Kidney (tissue), 22 donors: ENCODE measurements at places on chromosomes 1 and 21.
A peak's percentile ranks its signal among the peaks of the same experiment; 100 is the strongest.

- DNase-seq: peak; percentile 66
These were observed 4.9 kb downstream of the CROCC start for GRCh38 chr1:16926491-16927073.

- DNase-seq: no peak
These were observed 43.0 kb downstream of the TRIM11 start for GRCh38 chr1:228363686-228364067.

GRCh38 chr1:150622303-150622975 lies 7.0 kb downstream of the ENSA start:
- DNase-seq: no peak

DNA sequence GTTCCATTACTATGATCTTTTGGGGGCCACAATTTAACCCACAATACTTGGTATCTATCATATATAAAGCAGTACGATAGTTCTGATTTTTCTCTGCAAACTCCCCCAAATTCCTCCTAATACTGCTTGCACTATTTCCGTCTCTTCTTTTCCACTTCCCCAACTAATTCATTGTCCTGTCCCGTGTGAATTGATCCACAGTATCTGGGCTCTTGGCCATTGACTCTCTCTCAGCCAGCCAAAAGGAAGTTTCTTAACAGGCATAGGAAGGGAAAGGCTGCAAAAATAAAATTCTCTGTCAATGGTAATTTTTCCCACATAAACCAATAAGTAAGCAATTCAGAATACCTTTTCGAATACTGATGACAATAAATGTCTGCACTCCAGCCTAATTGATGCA lies 91.7 kb upstream of the DSCAM start:
- no peak for DNase-seq

DNA sequence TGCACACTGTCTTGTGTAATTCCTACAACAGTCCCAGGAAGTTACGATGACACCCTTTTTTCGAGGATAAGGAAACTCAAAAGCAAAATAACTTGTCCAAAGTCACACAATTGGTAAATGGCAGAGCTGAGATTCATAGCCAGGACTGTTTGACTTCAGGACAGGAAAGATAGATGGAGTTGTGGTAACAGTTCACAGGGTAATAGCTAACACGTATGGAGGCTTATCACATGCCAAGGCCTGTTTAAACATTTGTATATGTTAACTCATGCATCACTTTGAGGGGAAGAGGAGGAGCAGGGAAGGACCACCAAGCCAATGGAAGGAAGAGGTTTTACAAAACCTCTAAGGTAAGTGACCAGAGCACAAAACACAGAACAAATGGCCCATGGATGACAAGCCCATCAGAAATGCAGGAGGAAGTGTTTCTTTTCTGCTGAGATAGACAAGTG lies 2.8 kb downstream of the DHCR24 start:
- DNase-seq: no peak

DNA sequence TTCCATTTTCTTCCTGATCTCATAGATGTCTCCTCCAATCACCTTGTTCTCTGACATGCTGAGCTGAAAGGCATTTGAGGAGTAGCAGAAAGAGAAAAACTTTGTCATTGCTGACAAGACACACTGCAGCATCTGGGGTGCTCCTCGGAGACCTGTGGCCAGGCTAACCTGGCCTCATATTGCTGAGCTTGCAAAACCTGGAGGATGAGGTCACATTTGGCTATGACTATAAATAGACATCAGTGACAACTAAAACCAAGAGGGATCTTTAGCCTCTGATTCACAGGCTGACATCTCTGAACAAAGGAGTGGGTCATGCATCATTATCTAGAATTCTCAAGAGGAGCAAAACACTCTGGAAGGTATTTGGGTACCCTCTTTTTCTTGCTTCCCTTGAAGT lies 83.7 kb downstream of the PROX1 start:
- no peak for DNase-seq

- peak; percentile 46 for DNase-seq
These were observed 43.5 kb downstream of the OPRD1 start for GRCh38 chr1:28855469-28855951.

DNA sequence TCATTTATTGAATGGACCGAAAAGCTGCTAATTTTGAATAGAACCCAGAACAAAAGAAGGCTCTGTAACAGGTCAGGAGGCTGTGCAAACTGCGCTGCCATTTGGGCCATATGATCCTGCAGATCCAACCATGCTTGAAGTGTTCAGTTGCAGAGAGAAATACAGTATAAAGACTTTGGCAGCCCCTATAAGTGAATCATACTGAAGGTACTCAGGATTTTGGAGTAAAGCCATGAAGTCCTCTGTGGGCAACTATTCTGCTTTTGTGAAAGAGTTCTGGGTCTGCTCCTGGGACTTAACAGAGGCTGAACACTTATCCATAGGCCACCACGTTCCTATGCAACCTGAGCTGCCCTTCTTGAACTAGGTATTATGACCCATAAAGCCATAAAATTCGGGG lies 1613.6 kb upstream of the PRMT6 start:
- no peak for DNase-seq

- DNase-seq: no peak
These were observed 89.7 kb upstream of the HMCN1 start for GRCh38 chr1:185644531-185644930.

DNA sequence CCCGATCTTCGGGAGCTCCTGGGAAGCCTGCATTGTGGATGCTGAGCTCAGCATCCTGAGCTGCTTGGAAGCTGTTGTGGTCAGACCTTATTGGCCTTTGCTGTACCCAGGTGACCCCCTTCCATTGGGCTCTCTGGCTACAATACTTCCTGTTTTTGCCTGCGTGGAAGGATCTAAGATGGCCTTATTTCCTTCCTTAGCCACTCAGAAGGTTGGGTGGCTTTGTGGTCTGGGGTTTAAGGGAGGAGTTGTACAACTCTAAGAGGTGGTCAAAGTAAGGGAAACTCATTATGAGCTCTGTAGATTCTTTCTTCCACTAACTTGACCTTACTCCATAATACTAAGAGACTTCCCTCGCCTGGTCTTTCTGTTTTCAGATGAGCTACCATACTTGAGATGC lies 17.7 kb downstream of the PFKFB2 start:
- DNase-seq: no peak

DNA sequence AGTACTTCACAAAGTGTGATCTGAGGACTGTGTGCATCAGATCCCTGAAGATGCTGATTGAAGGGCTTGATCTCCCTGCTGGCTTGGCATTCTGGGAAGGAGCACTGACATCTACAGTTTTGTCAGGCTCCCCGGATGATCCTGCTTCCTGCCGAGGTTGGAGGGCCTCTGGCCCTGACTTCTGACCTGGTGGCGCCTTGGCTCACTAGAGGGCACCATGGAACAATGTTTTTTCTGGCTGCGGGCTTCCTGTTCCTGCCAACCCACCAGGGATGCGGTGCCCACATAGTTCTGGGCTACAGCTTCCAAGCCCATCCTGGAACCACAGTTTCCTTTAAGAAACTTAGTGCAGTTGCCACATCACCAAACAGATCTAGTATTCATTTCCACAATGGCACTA lies 38.8 kb upstream of the RASAL2 start:
- no peak for DNase-seq

GRCh38 chr1:95146637-95147036 lies 29.5 kb downstream of the TLCD4 start:
- DNase-seq: no peak

DNA sequence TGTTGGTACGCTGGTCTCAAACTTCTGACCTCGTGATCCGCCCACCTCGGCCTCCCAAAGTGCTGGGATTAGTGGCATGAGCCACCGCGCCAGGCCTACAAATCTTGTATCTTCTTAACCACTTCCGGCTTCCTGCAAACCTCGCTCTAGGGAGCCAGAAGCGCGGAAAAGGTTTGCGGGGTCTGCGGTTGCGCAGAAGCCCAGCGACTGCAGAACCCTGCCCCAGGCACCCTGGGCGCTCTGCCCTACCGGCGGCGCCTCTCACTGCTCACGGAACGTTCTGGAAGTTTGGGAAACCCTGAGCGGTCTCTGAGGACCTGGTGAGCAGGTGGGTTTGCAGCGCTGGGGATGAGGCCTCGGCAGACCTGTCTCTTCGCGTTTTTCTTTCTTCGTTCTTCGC lies at the start of gene C1orf146:
C1orf146 (plus strand) TSS at position 195 of the 400 bp plus-strand sequence. CDS start 13,506 bp downstream, outside the sequence.
- no peak for DNase-seq

GRCh38 chr1:169346036-169346589 lies 21.5 kb downstream of the NME7 start:
- no peak for DNase-seq

DNA sequence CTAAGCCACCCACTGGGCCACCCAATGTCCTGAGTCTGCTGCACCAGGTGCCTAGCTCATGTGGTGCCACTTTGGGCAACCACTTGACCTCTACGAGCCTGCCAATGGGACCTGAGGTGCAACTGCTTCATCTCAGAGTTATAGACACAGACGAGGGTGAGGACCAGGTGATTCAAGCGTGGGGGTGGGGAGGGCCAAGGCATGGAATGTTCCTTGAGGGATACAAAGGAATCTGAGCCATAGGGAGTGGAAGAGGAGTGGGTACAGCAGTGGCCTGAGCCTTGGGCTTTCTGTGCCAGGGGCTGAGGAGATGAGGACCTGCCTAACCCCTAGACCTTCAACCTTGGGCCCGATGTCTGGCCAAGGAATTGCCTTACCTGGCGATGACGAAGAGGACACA lies 209.1 kb downstream of the GRIK3 start:
- peak; percentile 15 for DNase-seq

GRCh38 chr1:115476616-115477015 lies 138.6 kb upstream of the NGF start:
- no peak for DNase-seq

DNA sequence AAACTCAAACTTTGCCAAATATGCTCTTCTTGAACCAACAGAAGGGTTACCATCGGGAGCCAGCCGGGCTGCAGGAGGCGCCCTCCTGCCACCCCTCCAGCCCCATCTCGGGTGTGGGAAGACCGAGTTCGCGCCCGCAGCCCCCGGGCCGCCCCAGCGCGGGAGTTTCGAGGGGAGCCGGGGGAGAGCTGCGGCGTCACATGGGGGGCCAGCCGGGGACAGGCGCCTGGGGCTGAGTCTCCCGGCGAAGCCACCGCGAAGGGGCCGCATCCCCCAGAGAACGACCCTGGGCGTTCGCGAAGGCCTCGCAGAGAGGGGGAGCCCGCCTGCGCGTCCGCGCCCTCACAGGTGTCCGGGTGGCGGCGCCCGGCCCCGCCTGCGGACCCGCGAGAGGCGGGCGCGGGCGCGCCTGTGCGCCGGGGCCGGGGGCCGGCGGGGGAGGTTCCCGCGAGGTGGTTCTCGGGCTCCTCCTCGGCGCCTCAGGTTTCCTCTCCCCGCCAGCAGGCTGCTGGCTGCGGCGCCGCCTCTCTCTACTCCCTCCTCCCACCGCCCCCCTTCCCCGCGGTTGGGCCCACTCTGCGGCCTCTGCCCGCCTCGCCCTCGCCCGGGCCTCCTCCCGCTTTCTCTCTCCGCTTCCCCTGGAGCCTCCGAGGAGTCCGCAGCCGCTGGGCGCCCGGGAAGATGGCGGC lies at the start of gene RAVER2:
RAVER2 (plus strand) TSS at position 584 of the 689 bp plus-strand sequence; CDS start at position 682, 98 bp downstream.
- peak; percentile 93 for DNase-seq

- peak; percentile 35 for DNase-seq
These were observed 107.7 kb upstream of the COL6A1 start for GRCh38 chr21:45873866-45874265.

DNA sequence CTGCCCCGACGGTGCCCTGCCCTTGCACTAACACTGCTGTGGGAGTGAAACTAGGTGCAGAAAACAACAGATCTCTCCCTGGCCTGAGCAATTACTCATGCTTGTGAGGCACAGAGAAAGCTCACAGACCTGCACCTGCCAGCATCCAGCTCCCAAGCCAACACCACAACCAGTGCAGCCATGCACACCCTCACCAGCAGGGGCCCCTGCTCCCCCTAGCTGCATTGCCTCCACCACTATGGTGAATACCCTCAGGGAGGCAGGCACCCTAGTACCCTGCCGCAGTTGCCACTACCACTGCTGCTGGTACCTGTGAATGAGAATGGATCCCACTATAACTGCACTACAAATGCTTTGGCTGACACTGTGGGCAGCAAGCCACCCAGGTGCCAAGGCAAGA lies 7.1 kb upstream of the DIRAS3 start:
- no peak for DNase-seq

DNA sequence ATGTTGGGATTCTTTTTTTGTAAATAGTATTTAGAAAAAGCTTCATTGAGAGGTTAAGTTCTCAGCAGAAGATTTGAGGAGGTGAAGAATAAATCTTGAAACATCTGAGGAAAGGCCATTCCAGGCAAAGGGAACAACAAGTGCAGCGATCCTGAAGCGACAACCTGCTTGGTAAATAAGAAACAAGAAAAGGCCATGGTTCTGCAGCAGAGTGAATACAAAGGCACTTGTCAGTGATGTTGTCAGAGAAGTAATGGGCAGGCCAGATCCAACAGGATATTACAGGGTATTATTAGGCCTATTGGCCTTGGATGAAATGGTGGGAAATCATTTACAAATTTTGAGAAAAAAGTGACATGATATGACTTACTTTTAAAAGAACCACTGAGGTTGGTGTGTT lies 960.0 kb downstream of the PLA2G4A start:
- no peak for DNase-seq

- DNase-seq: no peak
These were observed 17.2 kb upstream of the BEND5 start for GRCh38 chr1:48793863-48794262.

DNA sequence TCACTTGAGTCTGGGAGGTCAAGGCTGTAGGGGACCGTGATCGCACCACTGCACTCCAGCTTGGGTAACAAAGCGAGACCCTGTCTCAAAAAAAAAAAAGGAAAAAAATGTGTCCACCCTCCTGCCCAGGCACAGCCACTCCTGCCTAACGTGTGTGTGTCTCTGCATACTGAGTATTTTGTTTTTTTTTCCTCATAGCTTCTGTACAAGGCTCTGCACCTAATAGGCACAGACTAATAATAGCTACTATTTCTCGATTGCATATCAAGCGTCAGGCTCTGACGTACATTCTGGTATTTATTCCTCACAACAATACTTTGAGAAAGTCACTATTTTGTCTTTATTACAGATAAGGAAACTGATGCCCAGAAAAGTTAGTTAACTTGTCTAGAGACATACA lies 5.0 kb downstream of the PTGFRN start:
- no peak for DNase-seq

GRCh38 chr1:10048601-10049000 lies 15.8 kb downstream of the UBE4B start:
- no peak for DNase-seq

DNA sequence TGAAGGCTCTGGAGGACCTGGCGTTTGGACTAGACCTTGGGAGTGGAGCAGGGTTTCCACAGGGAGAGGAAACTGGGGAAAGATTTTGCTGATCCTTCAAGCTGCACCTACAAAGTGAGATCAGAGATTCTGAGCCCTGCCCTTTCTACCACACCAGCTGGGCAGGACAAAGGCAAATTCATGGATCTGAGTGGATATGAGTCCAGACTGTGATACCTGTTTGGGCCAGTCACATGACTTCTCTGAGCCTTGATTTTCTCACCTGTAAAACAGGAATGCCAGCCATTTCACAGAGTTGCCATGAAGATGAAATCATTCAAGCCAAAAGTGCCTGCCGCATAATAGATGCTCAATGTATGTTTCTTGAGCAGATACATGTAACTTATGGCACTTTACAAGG lies 4.9 kb upstream of the RASSF5 start:
- no peak for DNase-seq

GRCh38 chr1:205588636-205589035 lies 43.2 kb downstream of the ELK4 start:
- DNase-seq: no peak
